ENCODE measurements at places on chromosomes 3 and 15.
A peak's percentile ranks its signal among the peaks of the same experiment; 100 is the strongest.

DNA sequence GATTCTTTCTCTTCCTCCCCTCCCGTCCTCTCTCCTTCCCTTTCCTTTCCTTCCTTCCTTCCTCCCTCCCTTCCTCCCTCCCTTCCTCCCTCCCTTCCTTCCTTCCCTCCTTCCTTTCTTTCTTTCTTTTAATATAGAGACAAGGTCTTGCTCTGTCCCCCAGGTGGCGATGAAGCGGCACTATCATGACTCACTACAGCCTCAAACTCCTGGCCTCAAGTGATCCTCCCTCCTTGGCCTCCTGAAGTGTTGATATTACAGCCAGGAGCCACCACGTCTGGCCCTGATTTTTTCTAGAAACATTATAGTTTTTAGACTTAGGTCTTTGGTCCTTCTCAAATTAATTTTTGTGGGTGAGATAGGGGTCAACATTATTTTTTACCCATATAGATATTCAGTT, 15.5 kb downstream of the GRM2 start:
- DNase-seq: no peak

GRCh38 chr3:177498037-177498857, 301.0 kb upstream of the TBL1XR1 start:
- no peak for DNase-seq

- DNase-seq: no peak
Observed at GRCh38 chr3:34178415-34178814, 380.0 kb downstream of the PDCD6IP start.

GRCh38 chr3:5579139-5579602, 391.7 kb downstream of the EDEM1 start:
- no peak for DNase-seq

DNA sequence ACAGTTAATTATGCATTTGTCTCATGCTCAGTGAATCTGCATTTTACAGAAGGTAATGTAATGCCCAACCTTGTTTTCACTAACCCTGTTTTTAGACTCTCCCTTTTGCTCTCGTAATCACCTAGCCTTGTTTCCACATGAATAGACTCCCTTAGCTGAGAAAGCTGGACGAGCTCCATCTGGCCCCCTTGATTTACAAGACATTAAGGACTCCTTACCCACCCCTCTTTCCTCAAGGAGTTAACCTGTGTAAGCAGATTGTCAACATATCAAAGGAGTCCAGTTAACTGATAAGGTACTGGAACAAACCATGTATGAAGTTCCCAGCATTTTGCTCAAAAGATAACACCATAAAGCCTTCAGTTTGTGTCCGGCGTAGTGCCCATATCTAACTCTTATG, 99.6 kb downstream of the VPS8 start:
- no peak for DNase-seq

DNA sequence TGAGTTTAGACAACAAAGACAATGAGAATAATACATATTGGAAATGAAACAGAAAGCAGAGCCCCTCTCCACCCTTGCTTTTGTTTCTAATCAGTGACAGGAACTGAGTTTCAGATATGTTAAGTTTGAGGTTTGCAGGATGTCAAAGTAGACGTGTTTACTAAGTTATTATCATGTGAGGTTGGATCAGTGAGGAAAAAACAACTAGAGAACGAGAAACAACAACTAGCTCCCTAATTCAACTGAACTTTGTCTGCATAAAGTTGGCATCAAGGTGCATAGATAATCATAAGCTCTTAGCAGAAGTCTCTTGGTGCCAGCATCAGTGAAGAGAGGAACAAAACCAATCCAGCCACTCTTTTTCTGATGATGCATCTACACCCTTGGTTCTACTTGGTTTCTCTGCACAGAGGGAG, 491.1 kb upstream of the NR2F2 start:
- no peak for DNase-seq

DNA sequence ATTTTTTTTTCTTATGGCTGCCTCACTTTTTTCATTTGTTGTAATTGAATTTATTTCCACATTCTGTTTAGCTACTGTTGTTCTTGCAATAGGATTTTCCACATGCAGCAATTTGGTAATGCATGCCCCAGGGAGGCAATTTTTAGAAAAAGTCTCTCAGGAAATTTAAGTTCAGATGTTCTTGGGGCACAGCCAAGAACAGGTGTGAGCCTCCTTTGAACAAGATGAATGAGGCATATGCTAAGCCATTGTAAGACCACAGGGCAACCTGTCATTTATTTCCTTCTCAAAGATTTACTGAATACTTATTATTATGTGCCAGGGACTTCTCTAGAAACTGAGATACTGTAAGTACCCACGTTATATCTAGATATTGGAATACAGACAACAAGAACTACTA, 549.5 kb downstream of the DIPK2A start:
- no peak for DNase-seq

GRCh38 chr3:122469659-122470058, 45.1 kb downstream of the KPNA1 start:
- DNase-seq: no peak

DNA sequence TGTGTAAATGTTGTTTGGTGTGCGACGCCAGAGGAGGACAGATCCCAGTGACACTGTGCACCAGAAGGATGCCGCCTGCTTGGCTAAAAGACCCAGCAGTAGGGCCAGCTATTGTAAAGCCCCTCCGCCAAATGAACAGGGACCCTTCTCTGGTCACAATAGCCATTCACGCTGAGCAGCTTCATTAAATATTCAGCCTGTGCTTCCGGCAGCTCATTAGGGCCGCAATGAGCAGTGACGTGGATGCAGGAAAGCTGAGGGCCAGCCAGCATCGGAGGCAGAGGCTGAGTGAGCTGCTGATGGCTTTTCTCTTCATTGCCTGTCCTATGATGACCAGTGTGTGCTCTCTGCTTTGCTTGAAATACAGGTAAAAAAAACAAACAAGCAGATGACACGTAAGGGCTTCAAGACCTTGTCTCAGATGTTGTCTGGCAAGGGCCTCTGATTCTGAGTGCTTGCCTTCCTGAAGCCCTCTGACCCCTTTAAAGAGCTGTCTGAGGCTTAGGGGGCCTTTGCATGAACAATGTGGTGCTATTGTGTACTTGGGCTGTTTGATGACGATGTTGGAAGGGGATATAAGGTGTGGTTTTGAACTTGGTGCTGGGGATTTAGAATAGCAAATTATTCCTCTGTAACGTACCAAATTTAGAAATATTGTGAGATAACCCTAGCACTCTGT, 130.4 kb downstream of the FEZF2 start:
- DNase-seq: no peak

GRCh38 chr3:20458994-20459716, 273.1 kb upstream of the SGO1 start:
- no peak for DNase-seq

DNA sequence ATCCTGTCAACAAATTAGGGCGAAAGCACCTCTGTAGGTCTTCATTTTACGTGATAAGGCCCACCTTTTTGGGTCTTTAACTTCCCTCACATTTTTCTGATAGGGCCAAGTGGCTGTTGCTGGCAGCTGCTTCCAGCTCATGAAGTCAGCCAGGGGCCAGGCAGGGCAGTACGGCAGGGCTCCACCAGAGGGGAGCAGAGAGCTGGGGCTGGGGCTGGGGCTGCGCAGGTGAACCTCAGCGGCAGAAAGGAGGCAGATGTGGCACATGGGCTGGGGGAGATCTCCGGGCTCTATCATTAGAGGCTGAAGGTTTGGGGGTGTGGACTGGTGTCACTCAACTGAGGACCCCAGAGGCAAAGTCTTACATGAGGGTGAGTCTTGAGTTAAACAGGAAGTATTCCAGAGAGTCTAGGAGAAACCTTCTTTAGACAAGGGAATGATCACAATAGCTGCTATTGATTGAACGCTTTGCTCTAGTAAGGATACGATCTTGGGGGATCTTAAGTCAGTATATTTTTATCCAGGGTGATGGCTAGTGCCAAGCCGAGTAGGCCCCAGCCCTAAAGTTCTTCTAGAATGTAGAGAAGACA, 62.8 kb upstream of the MEX3B start:
- peak; percentile 7 for DNase-seq

DNA sequence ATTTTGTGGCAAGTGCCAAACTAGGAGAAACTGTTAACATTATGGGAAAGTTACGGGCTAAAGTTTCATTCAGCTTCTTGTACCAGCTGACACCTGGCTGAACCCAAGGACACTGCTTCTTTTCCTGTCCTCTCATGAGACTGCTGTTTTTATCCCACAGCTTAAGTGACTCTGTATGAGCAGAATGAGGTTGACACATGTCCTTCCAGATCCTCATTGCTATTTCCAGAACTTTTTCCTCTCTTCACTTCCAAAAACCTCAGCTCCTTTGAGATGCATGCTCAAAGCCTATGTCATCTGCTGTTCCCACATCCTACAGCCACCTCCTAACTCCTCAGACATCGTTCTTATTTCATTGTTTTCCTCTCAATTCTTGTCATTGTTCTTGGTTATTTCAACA, 183.6 kb downstream of the DCLK3 start:
- no peak for DNase-seq

- DNase-seq: no peak
Observed at GRCh38 chr3:53056442-53056841, 10.6 kb upstream of the SFMBT1 start.

DNA sequence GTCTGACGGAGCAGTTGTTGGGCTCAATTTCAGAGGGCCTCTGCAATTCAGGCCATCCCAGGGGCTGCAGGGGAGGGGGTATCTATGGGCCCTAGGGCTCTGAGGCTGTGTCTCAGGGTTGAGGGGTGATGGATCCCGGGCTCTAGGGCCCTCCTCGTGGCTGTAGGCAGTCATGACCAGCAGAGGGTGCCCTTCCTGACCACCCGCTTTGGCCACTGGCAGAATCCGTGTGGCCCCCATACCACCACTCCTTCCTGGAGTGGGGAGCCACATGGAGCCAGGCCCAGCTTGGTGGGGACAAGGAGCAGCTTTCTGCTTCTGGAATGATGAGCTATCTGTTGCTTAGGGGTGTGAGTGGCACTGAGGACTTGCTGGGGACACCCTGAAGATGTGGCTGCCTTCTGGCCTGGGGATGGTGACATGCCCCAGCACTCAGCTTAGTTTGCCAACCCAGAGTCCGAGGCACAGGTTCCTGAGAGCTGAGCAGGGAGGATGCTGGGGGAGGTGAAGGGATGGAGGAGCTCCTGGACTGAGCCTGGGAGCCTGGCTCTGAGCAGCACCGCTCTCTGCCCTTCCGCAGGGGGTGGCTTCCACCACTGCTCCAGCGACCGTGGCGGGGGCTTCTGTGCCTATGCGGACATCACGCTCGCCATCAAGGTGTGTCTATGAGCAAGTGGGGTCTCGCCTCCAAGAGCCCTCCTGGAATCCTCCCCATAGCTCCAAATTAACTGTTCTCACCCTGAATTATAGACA, 20.2 kb downstream of the HDAC11 start:
- no peak for DNase-seq

- DNase-seq: no peak
Observed at GRCh38 chr3:195060531-195061291, 210.2 kb downstream of the XXYLT1 start.

DNA sequence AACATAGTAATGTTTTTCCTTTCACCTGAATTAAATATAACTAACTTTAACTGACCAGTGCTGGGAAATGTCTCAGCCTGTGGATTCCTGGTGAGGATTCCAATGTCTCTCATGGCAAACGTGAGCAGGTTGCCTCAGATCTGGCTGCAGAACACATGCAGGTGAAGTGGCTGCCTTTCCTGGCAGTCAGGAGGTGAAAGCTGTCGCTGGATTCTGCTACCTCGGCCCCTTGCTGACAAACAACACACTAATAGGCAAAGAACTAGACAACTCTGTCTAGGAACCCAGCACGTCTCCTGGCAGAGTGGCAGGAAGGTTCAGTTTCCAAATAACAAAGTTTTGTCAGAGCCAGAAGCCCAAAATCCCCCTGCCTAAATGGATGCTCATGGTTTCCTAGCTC, 400.8 kb upstream of the PPP2R3A start:
- DNase-seq: no peak

DNA sequence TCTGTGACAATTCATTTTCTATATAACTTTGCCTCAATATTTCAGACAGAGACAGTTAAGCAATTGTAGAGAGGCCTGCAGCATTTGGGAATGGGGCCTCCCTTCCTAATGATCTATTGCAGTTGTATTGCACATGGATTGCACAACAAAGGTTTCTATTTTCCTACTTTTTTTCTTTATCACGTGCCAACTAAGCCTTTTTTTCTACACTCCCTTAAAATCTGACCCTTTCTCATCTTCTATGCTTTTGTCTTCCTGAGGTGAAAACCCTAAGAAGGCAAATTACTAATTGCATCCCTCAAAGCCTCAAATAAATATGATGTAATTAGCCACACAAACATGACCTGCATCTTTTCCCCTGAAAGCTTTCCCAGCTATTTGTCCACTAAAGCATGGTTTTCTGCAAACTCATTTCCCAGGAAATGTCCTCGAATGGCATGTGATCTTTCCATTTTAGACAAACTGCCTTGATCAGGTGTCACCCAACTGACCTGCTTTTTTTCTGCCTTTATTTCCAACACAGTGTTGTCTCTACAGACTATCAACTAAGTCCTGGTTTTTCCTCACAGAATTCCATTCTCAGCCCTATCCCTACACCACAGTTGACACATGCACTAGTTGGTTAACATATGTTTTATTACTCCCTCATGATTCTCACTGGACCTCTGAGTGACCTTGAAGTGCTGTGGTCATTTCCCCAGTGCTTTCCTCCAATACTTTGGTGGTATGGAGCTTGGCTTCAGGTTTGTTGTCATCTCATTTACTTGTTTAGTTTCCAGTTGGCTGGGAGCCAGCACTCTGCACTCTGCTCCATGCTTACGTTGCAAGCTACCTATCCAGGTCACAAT, 31.9 kb upstream of the TSC22D2 start:
- no peak for DNase-seq

DNA sequence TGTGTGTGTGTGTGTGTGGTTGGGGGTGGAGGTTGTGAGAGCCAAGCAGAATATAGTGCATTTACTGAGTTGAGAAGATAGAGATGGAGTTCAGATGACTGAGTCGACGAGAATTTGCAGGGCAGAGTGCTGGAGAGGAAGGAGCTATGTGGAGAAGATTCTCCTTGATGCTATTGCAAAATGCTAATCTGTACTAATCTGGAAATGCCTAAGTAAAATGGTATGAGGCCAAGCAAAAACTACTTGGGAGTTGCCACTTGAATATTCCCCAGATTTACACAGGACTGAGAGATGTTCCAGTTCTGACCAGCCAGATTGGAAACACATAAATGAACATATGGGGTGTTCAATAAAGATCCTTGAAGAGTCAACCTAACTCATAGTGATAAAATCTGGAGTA, 316.4 kb downstream of the NSUN3 start:
- DNase-seq: no peak

- no peak for DNase-seq
Observed at GRCh38 chr3:177776661-177777101, 579.4 kb upstream of the TBL1XR1 start.

DNA sequence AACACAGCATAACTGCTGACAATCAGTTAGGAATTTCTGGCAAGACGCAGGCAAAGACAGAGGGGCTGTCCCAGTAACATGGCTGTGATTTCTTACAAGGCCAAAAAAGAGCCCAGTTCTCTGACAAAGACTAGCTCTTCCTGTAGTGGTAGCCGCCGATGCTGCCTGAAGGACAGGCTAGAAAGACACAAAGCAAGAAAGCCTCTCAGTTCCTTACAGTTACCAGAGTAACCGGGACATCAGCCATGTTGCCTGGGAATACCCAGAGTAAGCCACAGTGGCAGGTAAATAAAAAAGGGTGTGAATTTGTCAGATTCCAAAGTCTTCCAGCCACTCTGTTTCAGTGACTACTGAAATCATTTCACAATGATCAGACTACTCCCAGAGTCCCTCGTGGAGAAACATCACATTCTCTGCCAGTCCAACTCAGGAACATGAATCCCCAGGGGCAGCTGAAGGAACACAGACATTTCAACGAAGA, 493.6 kb upstream of the ADAMTS9 start:
- DNase-seq: no peak

- DNase-seq: no peak
Observed at GRCh38 chr3:101284757-101285156, 35.6 kb downstream of the IMPG2 start.

GRCh38 chr3:106485217-106485616, 616.4 kb upstream of the CBLB start:
- DNase-seq: no peak
